Epithelial cell of prostate (primary cell): ENCODE measurements at places on chromosomes 12 and 14.

GRCh38 chr12:65685514-65685913 lies 138.8 kb upstream of the HMGA2 start:
- no peak for DNase-seq

DNA sequence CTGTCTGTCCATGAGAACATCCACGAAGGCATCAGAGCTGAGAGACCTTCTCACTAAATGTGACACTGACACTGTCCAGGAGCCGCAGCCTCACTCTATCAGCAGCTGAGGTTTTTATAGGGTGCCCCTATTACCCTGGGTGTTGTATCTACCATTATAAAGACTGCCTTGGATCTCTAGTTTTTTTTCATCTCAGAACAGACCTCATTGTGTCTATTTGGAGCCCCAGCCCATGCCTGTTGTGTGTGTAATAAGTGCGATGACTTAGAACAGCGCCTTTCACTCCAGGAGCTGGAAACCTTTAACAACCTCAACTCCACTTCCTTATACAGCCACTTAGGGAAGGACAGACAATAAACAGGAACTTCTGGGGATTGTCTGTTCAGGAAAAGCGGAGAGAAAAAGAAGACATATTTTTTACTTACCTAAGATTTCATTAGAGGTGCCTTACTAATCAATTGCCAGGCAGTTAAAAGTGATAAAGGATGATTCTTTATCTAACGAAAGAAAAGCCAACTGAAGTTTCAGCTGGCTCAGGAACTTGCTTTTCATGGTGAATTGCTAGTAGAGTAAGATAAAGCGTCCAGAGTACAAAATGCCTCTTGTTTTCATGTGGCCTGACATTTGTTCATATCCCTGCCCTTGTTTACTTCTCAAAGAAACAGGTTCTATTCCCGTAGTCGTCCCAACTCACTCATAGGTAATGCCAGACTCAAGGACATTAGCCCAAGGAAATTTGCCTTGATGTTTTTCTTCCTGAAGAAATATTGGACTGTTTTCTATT lies 420.6 kb downstream of the RAD51B start:
- DNase-seq = no peak

GRCh38 chr14:64800000-64800399 lies 79.7 kb downstream of the SPTB start:
- DNase-seq = no peak

DNA sequence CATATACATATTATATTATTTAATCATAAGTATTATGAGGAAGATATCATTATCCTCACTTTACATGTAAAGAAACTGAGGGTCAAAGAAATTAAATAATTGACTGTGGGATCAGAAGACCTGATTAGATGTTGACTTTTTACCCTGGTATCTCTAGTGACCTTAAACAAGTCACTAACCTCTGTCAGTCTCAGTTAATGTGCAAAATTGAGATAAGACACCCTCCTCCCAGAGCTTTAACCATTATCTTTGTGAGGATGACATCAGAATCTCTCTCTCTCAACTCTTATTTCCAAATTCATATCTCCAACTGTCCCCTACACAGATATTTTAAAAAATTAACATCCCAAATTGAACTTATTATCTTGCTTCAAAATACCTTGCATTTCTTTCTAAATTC lies 177.8 kb downstream of the KLHL28 start:
- no peak for DNase-seq

DNA sequence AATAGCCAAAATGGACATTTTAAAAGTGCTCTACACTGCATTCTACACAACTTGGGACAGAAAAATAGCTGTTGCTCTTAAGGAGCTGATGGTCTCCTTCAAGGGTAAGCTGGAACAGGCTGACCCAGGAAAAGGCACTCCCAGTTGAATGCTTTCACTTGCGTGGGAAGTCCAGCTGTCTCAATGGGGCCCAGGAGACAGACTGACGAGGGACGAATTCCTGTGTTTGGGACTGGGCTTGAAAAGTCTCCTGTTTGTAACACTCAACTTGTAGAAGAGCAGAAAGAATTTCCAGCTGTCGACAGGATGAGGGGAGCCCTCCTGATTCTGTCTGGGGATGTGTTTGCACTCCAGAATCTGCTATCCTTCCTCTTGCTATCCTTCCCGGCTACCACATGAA lies 180.8 kb downstream of the ZFP36L1 start:
- DNase-seq = no peak
